Thoracic aorta (tissue), 2 donors: ENCODE measurements at places on chromosomes 11 and 22.

DNA sequence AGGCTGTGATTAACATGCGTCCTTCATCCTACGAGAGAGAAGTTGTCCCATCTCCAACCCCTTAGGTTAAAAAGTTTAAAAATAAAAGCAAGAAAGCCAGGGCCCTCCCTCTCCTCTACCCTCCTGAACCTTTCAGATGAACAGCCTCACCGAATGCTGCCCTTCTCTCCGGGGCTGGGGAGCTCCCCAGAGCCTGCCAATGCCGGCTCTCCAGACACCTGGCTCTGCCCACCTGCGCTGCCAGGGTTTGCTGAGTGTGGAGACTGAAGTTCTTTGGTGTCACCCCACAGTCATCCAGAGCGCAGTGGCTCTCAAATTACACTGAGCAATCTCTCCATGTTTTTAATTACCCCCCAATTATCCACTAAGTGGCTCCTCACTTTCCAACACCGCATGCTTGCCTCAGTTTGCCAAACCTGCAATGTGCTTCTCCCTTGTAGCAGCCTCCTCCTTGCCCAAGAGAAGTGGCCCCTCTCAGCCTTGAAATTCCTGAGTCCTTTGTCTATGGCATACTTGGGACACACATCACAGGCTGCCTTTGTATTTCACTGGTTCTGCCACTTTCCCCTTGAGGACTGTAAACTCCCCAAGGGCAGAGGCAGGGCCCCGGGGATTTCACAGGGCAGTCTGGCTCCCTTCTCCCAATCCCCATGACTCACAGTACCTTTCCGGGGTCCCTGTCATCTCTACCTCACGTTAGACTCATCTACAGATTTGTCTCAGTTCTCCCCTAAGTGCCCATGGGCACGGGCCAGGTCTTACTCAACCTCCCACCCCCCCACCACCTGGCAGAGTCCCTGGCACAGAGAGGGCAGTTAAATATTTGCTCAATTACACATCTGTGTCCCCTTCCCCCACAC is 2.0 kb downstream of the MYH9 start:
- peak overlapping the region; percentile 89 for H3K4me3 ChIP-seq
- peak overlapping the region; percentile 95 for H3K27ac ChIP-seq
- DNase-seq: peak; percentile 69
- no peaks in the 10 kb centered on the region for H3K27me3 ChIP-seq
- H3K36me3 ChIP-seq: peaks cover 6% of the 10 kb centered on the region
- peaks cover 41% of the 10 kb centered on the region for H3K4me1 ChIP-seq

- H3K4me1 ChIP-seq: peaks cover 12% of the 10 kb centered on the region
- DNase-seq: no peak
- H3K27ac ChIP-seq: no peak overlapping the region
- H3K4me3 ChIP-seq: no peak overlapping the region
Measured at GRCh38 chr22:38082986-38083710, 836 bp downstream of the SLC16A8 start.

- peaks cover 5% of the 10 kb centered on the region for H3K27me3 ChIP-seq
- no peaks in the 10 kb centered on the region for H3K36me3 ChIP-seq
- DNase-seq: no peak
- H3K4me1 ChIP-seq: peaks cover 6% of the 10 kb centered on the region
- no peak overlapping the region for H3K27ac ChIP-seq
Measured at GRCh38 chr22:50670513-50670912, 2.1 kb upstream of the SHANK3 start.

- DNase-seq: no peak
- H3K27ac ChIP-seq: no peak overlapping the region
- no peaks in the 10 kb centered on the region for H3K27me3 ChIP-seq
- no peaks in the 10 kb centered on the region for H3K36me3 ChIP-seq
- no peaks in the 10 kb centered on the region for H3K4me1 ChIP-seq
- H3K4me3 ChIP-seq: no peak overlapping the region
Measured at GRCh38 chr11:90349731-90350130, 126.9 kb upstream of the CHORDC1 start.

- no peak for DNase-seq
- peak overlapping the region; percentile 10 for H3K27ac ChIP-seq
- H3K4me1 ChIP-seq: peaks cover 36% of the 10 kb centered on the region
Measured at GRCh38 chr11:13965337-13965736, 2.8 kb downstream of the SPON1 start.

DNA sequence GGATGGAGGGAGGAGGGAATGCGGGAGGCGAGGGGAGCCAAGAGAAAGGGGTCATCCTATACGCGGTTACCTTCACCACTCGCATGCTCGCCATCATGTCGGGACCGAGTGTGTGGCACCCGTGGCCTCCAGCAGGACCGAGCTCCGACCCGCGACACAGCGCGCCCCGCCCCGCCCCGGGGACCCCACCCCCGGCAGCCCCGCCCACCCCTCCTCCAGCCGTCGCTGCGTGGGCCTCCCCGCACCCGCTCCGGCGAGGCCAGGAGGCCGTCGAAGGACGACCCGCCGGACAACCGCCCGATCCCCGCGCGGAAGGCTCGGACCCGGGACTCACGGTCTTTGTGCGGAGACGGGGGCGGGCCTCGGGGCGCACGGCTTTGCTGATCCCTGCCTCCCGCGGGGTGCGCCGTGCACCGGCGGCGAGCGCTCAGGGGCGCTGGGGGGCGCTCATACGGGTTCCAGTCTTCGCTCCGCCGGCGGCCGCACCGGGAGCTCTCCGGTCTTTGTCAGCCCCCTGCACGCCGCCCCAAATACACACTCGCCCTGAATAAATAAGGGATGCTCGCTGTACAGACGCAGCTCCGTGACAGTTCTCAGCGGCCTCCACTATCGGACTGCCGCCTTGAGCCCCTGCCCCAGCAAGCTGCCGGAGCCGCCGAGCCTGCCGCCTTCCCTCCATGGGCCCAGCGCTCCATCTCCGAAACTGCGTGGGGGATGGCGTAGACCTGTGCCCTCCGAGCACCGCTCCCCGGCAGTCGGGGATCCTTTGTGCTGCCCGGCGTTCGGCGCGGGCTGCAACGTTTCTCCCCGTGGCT is at the start of gene UBE2L6:
Gene UBE2L6, minus strand, starts transcription at position 158 of the 815 bp plus-strand sequence. Its CDS starts 61 bp downstream, at position 97.
- no peaks in the 10 kb centered on the region for H3K27me3 ChIP-seq
- H3K4me3 ChIP-seq: peak within 1 kb of the TSS; percentile 86
- DNase-seq: peak; percentile 19
- peak within 1 kb of the TSS; percentile 81 for H3K27ac ChIP-seq

GRCh38 chr11:105548359-105548758 is 61.5 kb upstream of the GRIA4 start:
- no peak overlapping the region for H3K27ac ChIP-seq
- no peaks in the 10 kb centered on the region for H3K4me1 ChIP-seq
- no peak for DNase-seq
- H3K36me3 ChIP-seq: no peaks in the 10 kb centered on the region
- no peaks in the 10 kb centered on the region for H3K27me3 ChIP-seq

GRCh38 chr22:45039133-45039532 is 29.3 kb upstream of the PHF21B start:
- DNase-seq: no peak
- no peak overlapping the region for H3K27ac ChIP-seq
- no peaks in the 10 kb centered on the region for H3K4me1 ChIP-seq
- H3K27me3 ChIP-seq: no peaks in the 10 kb centered on the region

DNA sequence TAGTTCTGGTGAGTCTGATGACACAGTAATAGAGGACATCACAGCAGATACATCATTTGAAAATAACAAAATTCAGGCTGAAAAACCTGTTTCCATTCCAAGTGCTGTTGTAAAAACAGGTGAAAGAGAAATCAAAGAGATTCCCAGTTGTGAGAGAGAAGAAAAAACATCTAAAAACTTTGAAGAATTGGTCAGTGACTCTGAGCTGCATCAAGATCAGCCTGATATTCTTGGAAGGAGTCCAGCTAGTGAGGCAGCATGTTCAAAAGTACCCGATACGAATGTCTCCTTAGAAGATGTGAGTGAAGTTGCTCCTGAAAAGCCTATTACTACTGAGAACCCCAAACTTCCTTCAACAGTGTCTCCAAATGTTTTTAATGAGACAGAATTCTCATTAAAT is 38.7 kb downstream of the RTN3 start:
- peaks cover 7% of the 10 kb centered on the region for H3K4me1 ChIP-seq

DNA sequence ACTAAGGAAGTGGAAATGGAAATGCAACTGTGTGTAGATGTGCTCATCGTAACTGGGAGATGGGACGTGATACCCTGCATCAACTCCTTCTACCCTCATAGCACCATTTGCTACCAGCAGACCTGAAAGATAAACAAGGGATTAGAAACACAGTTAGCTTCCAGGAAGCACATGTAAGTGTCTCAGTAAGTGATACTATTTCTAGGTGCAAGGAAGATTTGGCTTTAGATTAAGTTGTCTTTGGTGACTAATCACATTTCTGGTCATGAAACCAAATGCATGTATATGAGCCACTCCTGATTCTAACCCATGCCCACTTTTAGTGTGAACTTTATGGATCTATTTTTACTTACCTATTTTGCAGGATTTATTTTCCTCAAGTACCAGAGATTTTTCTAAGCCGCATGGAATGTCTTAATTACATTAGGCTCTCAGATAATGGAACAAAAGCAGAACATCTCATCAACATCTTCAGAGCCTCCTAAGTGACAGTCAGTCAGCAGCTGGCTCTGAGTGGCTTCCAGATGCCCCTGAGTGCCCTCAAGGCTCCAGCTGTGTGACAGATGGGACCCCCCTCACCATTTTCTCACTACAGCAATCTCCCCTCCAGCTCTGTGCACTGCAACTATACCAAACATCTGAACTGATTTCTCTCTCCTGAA is 21.2 kb downstream of the SLC5A12 start:
- no peaks in the 10 kb centered on the region for H3K4me1 ChIP-seq
- no peak overlapping the region for H3K27ac ChIP-seq
- H3K27me3 ChIP-seq: no peaks in the 10 kb centered on the region
- H3K4me3 ChIP-seq: no peak overlapping the region

DNA sequence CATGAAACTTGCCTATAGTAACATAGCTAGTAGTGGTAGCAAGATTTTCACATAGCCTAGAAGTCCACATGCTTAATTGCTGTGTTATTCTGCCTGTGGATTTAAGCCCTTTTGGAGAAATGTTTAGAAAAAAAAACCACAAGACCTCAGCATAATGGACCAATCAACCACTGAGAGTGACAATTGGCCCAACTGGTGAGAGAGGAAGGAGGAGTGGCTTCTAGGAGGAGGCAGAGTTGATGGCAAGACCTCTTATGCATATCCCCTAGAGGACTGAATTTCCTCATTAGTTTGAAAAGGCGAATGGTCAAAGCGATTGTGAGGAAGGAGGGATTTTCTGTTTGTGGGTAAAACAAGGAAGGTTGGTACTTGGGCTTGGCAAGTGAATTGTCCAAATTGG is 30.6 kb downstream of the NNMT start:
- H3K4me1 ChIP-seq: peaks cover 10% of the 10 kb centered on the region
- DNase-seq: no peak
- no peak overlapping the region for H3K27ac ChIP-seq

DNA sequence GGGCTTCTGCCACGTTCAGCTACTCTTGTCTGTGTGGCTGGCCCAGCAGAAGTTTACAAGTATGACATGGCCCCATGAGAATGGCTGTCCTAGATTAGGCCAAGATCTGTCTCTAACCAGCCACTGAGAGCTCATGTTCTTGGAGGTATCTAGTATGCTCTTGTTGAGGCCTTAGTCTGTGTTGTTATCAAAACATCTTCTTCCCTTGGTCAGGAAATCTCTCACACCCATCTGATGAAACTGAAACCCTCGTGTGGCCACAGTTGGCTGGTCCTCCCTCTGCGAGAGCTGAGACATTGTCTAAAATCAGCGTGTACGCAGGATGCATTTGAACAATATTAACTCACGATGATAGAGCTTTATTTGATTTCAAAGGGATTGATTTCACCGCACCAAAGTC is 109.0 kb upstream of the NNMT start:
- peaks cover 53% of the 10 kb centered on the region for H3K36me3 ChIP-seq
- H3K4me1 ChIP-seq: peaks cover 60% of the 10 kb centered on the region
- no peak overlapping the region for H3K4me3 ChIP-seq
- H3K27me3 ChIP-seq: no peaks in the 10 kb centered on the region
- DNase-seq: no peak
- H3K27ac ChIP-seq: peak overlapping the region; percentile 5

DNA sequence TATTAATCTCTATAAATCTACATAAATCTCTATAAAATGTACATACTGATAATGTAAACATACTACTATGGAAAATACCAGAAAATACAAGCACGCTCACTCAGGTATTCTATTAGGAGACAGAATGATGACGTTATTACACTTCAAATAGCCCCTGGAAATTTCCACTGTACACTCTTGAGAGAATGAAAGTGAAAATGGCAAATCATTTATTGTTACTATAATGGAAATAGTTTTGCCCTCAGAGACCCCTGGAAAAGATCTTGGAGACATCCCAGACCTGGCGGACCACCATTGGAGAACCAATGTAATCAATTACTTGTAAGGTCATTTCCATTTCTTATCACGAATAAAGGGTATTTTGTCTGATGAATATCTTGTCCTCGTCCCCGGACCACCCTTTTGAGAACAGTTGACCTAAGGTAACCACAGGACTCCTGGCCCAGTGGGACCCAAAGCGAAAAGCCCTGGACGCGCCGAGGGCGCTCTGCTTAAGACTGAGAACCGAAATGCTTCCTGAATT is 509 bp upstream of the PRRG4 start:
- H3K27me3 ChIP-seq: no peaks in the 10 kb centered on the region
- H3K27ac ChIP-seq: peak overlapping the region; percentile 22
- no peaks in the 10 kb centered on the region for H3K36me3 ChIP-seq
- DNase-seq: no peak
- no peaks in the 10 kb centered on the region for H3K4me1 ChIP-seq

DNA sequence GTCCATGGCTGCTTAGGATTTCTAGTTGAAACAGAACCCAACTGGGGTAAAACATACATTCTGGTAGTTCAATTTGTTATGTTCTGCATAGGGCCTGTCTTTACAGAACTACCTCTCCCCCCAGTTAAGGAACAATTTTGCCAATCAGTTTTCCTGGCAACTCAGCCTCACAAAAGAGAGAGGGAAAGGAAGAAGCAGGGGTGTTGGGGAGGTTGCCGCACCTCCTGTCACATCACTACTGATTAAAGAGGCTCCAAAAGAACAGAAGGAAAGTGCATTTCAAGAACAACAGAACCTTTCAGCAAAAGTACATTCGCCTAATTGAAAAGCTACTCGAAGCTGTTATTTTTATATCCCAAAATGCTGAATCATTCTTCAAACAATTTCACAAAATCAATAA is 217.6 kb downstream of the CADM1 start:
- no peaks in the 10 kb centered on the region for H3K4me1 ChIP-seq
- no peak for DNase-seq
- H3K27me3 ChIP-seq: no peaks in the 10 kb centered on the region
- H3K27ac ChIP-seq: no peak overlapping the region
- H3K36me3 ChIP-seq: no peaks in the 10 kb centered on the region

DNA sequence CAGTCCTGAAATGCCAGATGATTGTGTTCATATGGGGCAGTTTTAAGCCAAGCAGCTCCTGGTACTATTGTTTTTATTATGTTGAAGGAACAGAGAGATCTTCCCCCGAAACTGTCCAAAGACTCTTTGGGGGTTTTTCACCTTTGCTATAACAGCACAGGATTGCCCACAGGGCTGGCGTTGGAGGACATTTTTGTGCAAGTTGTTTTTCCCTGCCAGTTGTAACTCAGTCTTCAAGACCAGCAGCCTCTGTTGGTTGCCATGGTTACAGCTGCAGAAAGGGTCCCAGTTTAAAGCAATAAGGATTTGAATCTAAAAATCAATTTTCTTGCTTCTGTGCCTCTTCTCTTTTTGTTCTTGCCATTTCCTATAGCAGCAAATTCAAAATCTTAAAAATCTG is 45.4 kb upstream of the YWHAH start:
- no peaks in the 10 kb centered on the region for H3K27me3 ChIP-seq
- H3K4me3 ChIP-seq: no peak overlapping the region
- peaks cover 41% of the 10 kb centered on the region for H3K36me3 ChIP-seq
- H3K27ac ChIP-seq: no peak overlapping the region
- DNase-seq: no peak
